ENCODE measurements at places on chromosomes 13 and 19. TPM values are rescaled to one million over a fixed set of nuclear protein-coding genes. Genes with fewer than 3 reads are reported as not detected.

DNA sequence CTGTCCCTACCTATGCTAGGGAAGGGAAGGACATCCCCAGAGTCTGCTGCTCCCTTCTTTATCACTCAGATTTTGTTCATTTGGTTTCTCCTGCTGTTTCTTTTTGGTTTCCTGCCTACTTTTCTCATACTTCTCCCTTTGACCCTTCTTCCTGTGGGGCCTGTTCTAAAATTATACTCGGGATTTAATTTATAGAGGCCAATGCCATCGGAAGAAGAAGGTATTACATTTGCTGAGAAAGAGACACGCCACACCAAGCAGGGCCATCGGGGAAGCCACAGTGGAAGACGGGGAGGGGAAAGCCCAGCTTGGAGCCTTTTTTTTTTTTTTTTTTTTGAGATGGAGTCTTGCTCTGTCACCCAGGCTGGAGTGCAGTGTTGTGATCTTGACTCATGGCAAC, 46.8 kb upstream of the FARP1 start:
- DNase-seq = no peak

DNA sequence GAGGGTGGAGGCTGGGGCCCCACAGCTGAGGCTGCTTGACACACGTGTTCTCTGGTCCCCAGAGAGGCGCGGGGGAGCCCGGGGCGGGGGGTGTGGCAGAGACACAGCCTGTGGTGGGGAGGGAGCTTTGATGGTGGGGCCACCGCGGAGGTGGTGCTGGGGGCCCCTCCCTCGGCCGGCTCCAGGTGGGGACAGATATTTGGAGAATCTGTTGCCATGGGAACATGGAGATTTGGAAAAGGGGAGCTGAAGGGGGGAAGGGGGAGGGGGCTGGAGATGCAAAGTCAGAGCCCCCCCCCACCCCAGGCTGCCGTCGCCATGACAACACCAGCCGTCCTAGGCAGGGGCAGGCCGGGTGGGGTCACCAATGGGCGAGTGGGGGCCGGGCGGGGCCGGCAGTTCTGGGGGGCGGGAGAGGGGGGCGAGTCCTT, 1.2 kb downstream of the PRKCG start:
- no peak for DNase-seq

- no peak for DNase-seq
These were observed 29.2 kb downstream of the CSNK1G2 start for GRCh38 chr19:1970003-1970805.

- no peak for DNase-seq
These were observed 29.9 kb downstream of the CEBPG start for GRCh38 chr19:33403221-33403972.

GRCh38 chr19:30060531-30061222, 118.6 kb downstream of the URI1 start:
- no peak for DNase-seq

ZNF112 gene
- 2.5 TPM for total RNA-seq

OR1M1 gene
- total RNA-seq = not detected

C19orf18 gene
- not detected for total RNA-seq
